ENCODE measurements at places on chromosomes 11 and 22.

GRCh38 chr11:100774132-100774531, 87.0 kb downstream of the ARHGAP42 start:
- DNase-seq, result no peak

- peak; percentile 59 for DNase-seq
Measured at GRCh38 chr22:26589367-26589844, 526 bp downstream of the TPST2 start.

DNA sequence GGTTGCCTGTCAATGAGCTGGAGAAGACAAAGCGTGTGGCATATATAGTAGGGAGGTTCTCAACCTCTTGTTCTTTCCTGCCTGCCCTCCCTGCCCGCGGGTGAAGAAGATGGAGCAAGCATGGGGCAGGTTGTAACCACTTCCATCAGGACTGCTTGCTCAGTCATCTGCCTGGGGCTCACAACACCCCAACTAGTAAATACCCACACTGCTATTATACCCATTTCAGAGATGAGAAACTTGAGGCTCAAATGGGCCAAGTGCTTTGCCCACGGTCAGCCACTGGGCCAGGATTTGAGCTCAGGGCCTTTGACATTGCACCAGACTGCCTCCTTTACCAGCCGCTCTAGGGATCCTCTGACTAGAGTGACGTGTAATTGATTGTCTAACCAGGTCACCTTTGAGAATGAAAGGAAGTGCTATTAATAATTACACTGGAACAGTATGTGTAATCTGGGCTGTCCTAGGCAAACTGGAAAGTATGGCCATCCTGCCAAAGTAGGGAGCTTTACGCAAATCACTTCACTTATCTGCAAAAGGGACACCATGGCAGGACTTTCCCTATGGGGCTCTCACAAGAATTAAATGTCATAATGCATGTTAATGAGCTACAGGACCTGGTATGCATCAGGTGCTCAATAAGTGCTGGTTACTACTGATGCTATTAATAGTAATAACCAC, 2.8 kb upstream of the CDC42EP1 start:
- DNase-seq, result no peak

DNA sequence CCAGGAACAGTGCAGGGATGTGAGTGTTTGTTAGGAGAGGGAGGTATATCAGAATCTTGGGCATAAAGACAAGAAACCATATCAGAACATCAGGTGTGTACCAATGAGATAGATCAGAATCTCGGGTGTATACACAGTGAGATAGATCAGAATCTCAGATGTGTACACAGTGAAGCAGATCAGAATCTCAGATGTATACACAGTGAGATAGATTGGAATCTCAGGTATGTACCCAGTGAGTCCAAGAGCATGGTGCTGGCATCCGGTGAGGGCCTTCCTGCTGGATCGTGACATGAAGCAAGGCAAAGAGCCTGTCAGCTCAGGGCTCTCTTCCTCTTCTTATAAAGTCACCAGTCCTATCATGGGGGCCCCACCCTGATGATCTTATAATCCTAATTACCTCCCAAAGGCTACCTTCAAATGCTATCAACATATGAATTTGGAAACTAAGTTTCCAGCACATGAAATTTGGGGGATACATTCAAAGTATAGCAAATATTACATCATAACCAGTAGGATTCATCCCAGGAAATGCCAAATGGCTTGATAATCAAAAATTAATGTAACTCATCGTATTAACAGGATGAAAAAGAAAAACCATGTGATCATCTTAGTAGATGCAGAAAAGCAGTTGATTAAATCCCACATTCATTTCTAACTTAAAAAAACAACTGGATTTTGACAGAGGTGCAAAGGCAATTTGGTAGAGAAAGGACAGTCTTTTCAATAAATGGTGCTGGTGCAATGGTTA, 28.6 kb downstream of the PPARA start:
- no peak for DNase-seq

- no peak for DNase-seq
Measured at GRCh38 chr11:83477772-83478171, 191.6 kb upstream of the CCDC90B start.

- no peak for DNase-seq
Measured at GRCh38 chr11:66741153-66741552, 12.1 kb upstream of the SPTBN2 start.

DNA sequence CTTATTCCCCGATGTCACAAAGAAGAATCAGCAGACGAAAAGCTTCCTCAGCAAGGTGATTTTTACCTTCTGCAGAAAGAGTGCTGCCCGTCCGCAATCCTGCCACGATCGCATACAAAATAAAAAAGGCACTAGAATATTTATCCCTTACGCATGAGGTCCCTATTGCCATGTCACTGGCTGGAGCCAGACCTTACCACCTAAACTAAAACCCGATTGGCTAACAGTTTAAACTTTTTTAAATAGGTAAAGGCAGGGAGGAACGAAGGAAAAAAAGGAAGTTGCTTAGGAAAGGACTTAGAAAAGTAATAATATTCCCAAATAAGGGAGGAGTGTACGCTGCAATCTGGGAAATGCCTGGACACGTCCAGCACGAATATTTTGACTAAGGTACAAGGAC, 21.2 kb upstream of the ALDH3B2 start:
- no peak for DNase-seq
